ENCODE measurements at places on chromosomes 5 and 9. TPM values are rescaled to one million over a fixed set of nuclear protein-coding genes. Genes with fewer than 3 reads are reported as not detected.

SLC6A3 gene
- total RNA-seq = not detected

SPINK7 gene
- not detected for total RNA-seq

MARCHF11 gene
- not detected for total RNA-seq

FOXD4L4 gene
- total RNA-seq = not detected

MARCOL gene
- not detected for total RNA-seq

OR1J2 gene
- total RNA-seq = not detected

SLC34A3 gene
- total RNA-seq = 0.33 TPM

HDAC3 gene
- 63.8 TPM for total RNA-seq

- H3K36me3 ChIP-seq = no peaks in the 10 kb centered on the region
- H3K27ac ChIP-seq = no peak overlapping the region
- no peaks in the 10 kb centered on the region for H3K4me1 ChIP-seq
Measured at GRCh38 chr9:107906074-107906473, 416.5 kb upstream of the KLF4 start.

GRCh38 chr9:123472862-123473614 lies 117.0 kb downstream of the CRB2 start:
- H3K4me3 ChIP-seq = no peak overlapping the region
- H3K4me1 ChIP-seq = no peaks in the 10 kb centered on the region
- no peaks in the 10 kb centered on the region for H3K36me3 ChIP-seq
- no peak overlapping the region for H3K27ac ChIP-seq
- H3K27me3 ChIP-seq = no peaks in the 10 kb centered on the region

- H3K4me3 ChIP-seq = no peak overlapping the region
- no peaks in the 10 kb centered on the region for H3K27me3 ChIP-seq
- DNase-seq = no peak
- no peaks in the 10 kb centered on the region for H3K4me1 ChIP-seq
- no peaks in the 10 kb centered on the region for H3K36me3 ChIP-seq
Measured at GRCh38 chr5:33692980-33693379, 198.8 kb downstream of the ADAMTS12 start.

DNA sequence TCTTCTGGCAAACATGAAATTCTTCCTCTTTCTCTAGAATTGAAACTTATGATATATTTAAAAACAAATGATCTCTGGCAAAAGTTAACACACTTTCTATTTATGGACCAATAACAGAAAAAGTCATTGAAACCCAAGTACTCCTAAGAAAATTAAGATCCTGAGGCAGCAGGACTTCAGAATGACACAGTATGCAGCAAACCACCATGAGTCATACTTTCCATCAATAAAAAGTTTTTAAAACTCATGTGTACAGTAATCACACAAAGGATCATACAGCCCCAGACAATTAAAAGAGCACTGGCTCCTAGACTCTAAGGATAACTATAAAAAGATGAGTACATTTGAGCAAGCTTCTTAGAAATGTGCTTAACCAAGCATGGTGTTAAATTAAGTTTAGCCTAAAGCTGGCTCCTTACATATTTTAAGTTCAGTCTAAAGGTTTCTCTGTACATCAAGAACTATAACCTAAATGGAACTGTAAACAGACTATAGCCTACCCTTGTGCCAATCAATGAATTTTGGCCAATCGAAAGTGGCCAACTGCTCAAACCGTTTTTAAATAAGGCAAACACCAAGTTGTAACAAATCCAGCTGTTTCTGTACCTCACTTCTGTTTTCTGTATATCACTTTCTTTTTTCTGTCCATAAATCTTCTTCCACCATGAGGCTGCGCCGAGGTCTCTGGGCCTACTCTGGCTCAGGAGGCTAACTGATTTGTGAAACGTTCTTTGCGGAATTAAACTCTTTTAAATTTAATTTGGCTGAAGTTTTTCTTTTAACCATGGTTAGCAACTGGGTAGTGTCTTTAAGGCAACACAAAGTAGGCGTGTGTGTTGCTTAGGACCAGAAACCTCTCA lies 232.1 kb upstream of the PIK3R1 start:
- no peak overlapping the region for H3K4me3 ChIP-seq
- no peaks in the 10 kb centered on the region for H3K36me3 ChIP-seq
- H3K27me3 ChIP-seq = no peaks in the 10 kb centered on the region
- DNase-seq = no peak
- no peaks in the 10 kb centered on the region for H3K4me1 ChIP-seq
- no peak overlapping the region for H3K27ac ChIP-seq

- H3K4me3 ChIP-seq = no peak overlapping the region
- H3K27ac ChIP-seq = no peak overlapping the region
- DNase-seq = no peak
- no peaks in the 10 kb centered on the region for H3K27me3 ChIP-seq
- H3K36me3 ChIP-seq = no peaks in the 10 kb centered on the region
Measured at GRCh38 chr5:93192087-93192486, 388.9 kb downstream of the NR2F1-AS1 start.

DNA sequence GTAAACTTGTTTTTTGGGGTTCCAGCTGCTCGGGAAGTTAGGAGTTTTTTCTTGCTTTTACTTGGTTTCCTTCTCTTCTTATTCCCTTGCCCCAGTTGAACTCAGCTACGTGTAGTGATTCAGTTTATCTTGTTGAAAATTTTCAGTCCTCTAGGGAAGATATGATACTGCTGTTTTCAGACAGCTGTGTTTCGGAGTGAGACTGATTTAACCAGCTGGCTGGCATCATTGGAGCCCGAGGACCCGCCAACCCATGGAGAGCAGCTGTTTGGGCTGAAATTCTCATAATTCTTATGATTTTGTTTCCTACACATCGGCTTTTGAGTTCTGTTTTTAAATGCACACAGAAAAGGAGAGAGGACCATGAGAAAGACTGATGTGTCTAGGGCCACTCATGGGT lies 271.5 kb downstream of the NR3C1 start:
- no peak overlapping the region for H3K4me3 ChIP-seq
- H3K27ac ChIP-seq = no peak overlapping the region
- H3K36me3 ChIP-seq = no peaks in the 10 kb centered on the region
- peaks cover 11% of the 10 kb centered on the region for H3K4me1 ChIP-seq
- H3K27me3 ChIP-seq = no peaks in the 10 kb centered on the region

DNA sequence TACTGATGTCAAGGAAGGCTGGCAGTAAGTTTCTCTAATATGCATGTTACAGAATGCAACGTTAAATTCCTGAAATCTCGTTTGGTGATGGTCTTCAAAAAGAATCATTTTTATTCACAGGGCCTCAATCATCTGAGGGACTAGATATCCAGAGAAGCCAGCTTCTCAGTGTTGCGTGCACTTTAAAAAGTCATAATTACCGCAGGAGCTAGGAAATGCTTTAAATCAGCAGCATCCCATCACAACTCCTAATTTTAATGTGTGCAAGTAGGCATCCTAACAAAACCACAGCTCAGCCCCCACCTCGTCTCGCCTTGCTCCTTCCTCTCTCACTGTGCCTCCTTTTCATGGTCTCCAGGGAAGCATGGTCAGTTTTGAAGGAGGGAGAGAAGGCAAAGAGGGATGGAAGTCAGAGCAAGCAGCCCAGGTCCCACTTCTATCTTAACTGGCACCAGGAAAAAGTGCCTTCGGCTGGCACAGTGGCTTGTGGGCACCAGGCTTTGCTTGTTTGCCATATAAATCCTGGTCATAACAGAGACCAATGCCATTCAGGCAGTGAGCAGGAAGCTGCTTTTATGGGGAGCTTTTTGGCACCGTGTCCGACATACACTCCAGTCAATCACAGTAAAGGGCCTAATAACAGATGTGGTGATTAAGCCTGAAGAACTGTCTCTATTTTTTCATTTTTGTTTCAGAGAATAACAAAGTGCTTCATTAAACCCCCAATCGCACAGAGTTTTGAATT lies 21.4 kb downstream of the MEGF10 start:
- no peak for DNase-seq
- no peaks in the 10 kb centered on the region for H3K4me1 ChIP-seq
- no peaks in the 10 kb centered on the region for H3K36me3 ChIP-seq
- no peaks in the 10 kb centered on the region for H3K27me3 ChIP-seq
- H3K27ac ChIP-seq = no peak overlapping the region

DNA sequence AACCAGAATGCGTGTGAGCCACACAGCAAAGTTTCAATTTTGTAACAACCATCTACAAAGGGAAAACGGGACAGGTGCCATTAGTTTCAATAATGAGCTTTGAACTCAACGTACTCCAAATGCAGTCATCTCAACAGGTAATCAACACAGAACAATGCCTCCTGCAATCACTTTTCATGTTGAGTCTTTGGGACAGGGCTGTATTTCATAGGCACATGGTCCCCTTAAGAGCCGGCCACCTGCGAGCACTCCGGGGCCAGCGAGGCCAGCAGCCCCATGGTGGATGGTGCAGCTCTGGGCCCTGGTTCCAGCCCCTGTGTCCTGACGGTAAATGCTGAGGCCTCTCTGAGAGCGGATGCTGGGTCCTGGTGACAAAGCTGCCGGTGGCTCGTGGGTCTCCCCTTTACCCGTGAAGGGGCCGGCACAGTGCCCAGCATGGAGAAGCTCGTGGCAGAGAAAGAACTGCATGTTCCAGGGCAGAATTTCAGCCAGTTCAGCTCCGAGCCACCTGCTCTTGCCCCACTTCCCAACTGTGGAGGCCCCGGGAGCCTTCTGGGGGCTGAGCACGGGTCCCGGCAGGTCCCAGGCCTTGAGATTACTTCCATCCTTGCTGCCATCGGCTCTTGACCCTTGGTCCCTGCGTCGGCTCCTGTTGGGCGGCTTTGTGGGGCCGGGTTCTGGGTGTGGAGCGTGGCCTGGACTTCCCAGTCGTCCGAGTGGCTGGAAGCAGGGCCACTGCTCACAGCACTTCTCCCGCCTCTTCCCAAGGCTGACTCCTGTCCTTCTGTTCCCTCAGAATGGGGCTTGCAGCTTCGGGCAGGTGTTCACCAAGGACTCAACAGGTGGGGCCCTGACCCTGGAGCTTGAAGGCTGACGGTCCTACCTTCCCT lies 26.1 kb upstream of the RNU6ATAC start:
- peaks cover 5% of the 10 kb centered on the region for H3K27me3 ChIP-seq
- H3K4me1 ChIP-seq = peaks cover 10% of the 10 kb centered on the region
- no peaks in the 10 kb centered on the region for H3K36me3 ChIP-seq
- no peak overlapping the region for H3K4me3 ChIP-seq

DNA sequence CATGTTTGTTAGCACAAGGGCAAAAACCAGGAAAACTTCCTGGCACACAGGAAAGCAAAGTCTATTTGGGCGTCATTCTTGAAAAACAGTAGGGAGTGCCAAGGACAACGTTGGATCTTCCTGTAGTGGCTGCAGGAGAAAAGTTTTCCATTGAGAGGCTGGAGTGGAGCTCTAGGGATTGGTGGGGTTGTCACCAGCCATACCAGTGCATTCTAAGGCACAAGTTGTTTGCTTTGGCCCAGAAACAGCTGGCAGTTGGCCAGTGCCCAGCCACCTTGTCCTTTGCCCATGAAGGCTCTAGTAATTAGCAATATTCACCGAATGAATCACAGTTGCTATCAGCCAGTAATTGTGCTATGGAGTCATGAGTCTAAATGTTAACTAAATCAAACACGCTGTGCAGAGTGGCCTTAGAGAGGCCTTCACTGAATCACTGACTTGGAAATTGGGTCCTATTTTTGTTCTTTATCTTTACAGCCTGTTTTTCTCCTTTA lies 26.4 kb downstream of the TNFSF15 start:
- no peaks in the 10 kb centered on the region for H3K36me3 ChIP-seq
- no peaks in the 10 kb centered on the region for H3K27me3 ChIP-seq
- no peak overlapping the region for H3K4me3 ChIP-seq
- no peak overlapping the region for H3K27ac ChIP-seq

- H3K4me3 ChIP-seq = no peak overlapping the region
- peaks cover 10% of the 10 kb centered on the region for H3K4me1 ChIP-seq
- no peak for DNase-seq
- H3K36me3 ChIP-seq = peaks cover 11% of the 10 kb centered on the region
- no peaks in the 10 kb centered on the region for H3K27me3 ChIP-seq
Measured at GRCh38 chr9:34253460-34253837, 74.6 kb downstream of the UBAP1 start.

DNA sequence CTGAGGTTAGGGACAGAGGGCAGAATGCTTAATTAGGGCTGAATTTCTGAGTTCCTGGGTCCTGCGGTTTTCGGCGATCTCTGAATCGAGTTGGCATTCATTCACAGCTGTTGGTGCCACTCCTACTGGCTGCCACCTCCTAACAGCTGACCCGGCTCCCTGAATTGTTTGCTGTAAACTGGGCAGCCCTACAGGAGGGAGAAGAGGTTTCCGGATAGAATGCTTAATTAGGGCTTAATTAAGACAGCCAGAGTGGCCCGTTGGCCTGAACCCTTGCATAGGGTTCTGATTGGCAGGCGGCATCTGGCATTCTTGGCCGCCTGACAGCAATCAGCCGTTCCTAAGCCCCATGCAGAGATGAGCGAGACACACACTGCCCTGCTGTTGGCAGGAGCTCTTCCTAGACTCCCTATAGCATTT lies 25.7 kb downstream of the FRMPD1 start:
- H3K27me3 ChIP-seq = no peaks in the 10 kb centered on the region
- no peaks in the 10 kb centered on the region for H3K36me3 ChIP-seq

- no peaks in the 10 kb centered on the region for H3K36me3 ChIP-seq
- no peak overlapping the region for H3K27ac ChIP-seq
- H3K4me3 ChIP-seq = no peak overlapping the region
Measured at GRCh38 chr9:83964973-83965349, 15.1 kb downstream of the HNRNPK start.

DNA sequence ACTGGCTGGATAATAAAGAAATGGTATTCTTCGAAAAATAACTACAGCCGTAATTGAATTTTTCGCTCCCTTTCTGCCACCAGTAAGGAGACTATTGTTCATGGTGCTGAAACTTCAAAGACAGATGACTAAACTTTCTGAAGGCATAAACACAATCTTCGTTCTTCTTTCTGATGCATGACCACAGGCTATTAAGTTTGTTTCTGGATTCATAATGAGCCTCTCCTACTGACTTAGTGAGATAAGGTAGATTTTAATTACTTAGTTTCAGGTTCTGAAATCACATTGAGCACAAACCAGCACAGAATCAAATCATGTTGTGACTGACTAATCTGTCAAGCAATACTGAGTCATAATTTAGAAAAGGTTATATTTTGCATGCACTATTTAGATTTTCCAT lies 441.8 kb upstream of the CCNG1 start:
- H3K36me3 ChIP-seq = no peaks in the 10 kb centered on the region
- H3K27me3 ChIP-seq = no peaks in the 10 kb centered on the region
- H3K4me1 ChIP-seq = no peaks in the 10 kb centered on the region
- DNase-seq = no peak
- no peak overlapping the region for H3K4me3 ChIP-seq

DNA sequence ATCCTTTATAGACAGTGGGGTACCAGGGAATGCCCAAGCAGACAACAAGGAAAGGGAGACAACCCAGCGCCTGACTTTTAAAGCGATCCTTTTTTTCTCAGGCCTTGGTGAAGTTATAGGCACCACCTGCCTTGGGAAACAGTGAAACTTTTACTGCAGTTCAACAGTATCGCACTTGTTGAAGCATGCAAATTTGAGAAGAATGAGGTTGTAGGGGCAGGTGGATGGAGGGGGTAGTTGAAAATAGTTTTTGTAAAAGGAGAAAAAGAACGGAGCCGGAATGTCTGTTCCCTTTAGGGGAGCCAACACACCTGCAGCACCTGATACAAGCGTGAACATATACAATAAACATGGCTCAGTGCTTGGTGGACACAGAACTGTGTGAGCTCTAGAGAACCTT lies 190.2 kb upstream of the NR3C1 start:
- no peak overlapping the region for H3K27ac ChIP-seq
- no peaks in the 10 kb centered on the region for H3K36me3 ChIP-seq
- no peak for DNase-seq
- H3K4me1 ChIP-seq = peaks cover 14% of the 10 kb centered on the region
- no peak overlapping the region for H3K4me3 ChIP-seq

All from body of pancreas (tissue), 4 donors.